ENCODE measurements at places on chromosomes 1 and 21.

GRCh38 chr1:198234520-198235251 is 77.9 kb downstream of the NEK7 start:
- DNase-seq: no peak

DNA sequence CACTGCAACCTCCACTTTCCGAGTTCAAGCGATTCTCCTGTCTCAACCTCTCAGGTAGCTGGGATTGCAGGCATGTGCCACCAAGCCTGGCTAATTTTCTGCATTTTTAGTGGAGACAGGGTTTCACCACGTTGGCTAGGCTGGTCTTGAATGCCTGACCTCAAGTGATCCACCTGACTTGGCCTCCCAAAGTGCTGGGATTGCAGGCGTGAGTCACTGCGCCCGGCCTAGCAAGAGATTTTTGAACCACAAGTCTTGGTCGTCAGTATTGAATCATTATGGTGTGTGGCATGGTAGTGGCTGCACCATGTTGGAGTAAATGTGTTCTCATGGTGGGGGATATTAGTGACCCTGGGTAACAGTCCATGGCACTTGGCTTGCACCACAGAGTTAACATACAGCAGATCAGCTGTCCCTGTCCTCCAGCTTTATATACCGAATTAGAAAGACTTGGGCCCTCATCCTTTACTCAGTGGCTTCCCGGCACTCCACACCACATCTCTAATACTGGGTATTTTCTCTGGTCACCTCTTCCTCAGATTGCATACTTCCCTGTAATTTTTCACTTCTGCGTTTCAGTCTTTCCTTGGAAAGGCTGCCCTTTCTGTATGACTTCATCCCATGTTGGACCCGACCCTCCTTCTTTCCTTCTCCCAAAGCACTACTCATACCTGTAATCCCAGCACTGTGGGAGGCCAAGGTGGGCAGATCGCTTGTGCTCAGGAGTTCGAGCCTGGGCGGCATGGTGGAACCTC is 25.1 kb downstream of the AK4 start:
- no peak for DNase-seq

- no peak for DNase-seq
Measured at GRCh38 chr1:99082366-99082765, 77.7 kb upstream of the PLPPR5 start.

- DNase-seq: no peak
Measured at GRCh38 chr1:43957407-43958040, 10.8 kb downstream of the IPO13 start.

All from CD4-positive, alpha-beta T cell treated with Interleukin-17A for 4 hours (primary cell).